Activated CD4-positive, alpha-beta memory T cell treated with anti-CD3 and anti-CD28 coated beads for 36 hours (primary cell): ENCODE measurements at places on chromosomes 2 and 18. TPM values are rescaled to one million over a fixed set of nuclear protein-coding genes. Genes with fewer than 3 reads are reported as not detected.

The CCDC121 gene
- total RNA-seq, result 0.34 TPM

- no peak for DNase-seq
Observed at GRCh38 chr2:211846714-211847113, 691.9 kb downstream of the ERBB4 start.

- no peak for DNase-seq
Observed at GRCh38 chr2:27860111-27860510, 30.1 kb downstream of the RBKS start.

DNA sequence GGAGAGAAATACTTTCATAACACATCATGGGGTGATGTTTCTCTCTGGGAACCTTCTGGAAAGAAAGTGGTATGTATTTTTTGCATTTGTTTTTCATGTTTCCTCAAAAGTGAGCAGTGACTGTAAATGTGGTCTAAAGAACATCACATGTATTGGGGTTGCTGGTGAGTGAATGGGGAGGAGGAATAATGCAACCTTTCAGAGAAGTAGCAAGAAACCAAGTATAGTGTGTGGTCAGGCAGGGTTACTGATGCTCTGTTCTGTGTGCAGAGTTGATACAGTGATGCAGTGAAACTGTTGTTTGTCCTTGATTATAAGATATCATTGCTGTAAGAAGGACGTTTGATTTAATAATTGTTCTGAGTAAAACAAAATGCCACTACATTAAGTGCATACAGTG is 24.1 kb downstream of the ADNP2 start:
- DNase-seq, result no peak

The CCDC178 gene
- total RNA-seq, result not detected

DNA sequence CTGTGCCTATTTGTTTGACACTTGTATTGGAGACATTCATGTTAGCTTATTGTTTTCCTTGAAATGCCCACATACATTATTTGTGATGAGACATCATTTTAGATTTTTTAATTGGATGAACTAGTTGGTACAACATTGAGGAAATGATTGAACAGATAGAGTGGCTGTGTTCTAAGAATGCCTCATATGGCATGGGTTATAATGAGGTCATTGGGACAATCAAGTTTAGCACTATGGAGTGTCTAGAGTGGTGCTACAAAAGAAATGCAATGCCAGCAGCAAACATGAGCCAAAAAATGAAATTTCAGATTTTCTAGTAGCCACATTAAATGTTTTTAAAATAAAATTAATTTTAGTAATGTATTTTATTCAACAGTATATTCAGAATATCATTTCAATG is 28.1 kb downstream of the ACVR2A start:
- DNase-seq, result no peak

The GKN1 gene
- not detected for total RNA-seq
